ENCODE measurements at places on chromosomes 7 and 10.

- DNase-seq, result no peak
Measured at GRCh38 chr7:152336754-152337368, 98.9 kb downstream of the KMT2C start.

DNA sequence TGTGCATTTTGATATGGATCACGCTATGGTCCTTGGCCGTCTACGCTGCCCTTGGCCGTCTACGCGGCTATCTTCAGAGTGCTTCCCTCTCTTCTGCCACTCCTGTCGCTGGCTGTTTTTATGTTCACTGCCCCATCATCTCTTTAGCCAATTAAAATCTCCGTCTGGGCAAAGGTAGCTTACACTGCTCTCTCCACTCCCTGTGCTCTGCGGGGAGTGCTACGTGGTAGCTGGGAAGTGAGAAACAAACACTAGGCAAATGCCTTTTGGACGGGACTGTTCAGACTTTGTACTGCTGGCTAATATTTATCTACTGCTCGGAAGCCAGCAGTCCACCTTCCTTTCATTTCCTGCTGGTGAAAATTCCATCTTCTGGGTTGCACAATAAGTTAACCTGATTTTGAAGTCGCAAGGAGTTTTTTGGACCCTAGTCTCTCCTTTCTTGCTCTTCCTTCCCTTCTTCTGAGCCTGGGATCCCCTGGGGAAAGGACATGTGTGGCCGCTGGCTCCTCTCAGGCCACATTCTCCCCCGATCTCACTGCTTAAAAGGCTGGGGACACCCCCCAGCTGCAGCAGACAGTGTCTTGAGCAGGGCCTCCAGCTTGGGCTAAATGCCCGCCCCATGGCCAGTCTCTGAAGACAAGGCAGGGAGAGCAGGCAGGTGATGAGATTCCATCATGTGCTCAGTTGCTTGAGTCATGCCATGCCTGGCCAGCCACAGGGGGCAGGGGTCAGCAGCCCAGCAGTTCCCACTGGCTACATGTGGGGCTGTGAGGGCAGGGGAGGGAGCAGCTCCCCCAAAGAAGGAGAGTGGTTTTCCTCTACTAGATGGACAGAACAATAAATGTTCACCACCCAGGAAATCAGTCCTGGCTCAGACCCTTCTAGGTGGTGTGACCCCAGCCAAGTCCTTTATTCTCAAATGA is 25.5 kb upstream of the RBM33 start:
- no peak for DNase-seq

GRCh38 chr7:148963583-148964482 is 64.5 kb downstream of the PDIA4 start:
- no peak for DNase-seq

- no peak for DNase-seq
Measured at GRCh38 chr7:66110856-66111255, 3.8 kb upstream of the CRCP start.

DNA sequence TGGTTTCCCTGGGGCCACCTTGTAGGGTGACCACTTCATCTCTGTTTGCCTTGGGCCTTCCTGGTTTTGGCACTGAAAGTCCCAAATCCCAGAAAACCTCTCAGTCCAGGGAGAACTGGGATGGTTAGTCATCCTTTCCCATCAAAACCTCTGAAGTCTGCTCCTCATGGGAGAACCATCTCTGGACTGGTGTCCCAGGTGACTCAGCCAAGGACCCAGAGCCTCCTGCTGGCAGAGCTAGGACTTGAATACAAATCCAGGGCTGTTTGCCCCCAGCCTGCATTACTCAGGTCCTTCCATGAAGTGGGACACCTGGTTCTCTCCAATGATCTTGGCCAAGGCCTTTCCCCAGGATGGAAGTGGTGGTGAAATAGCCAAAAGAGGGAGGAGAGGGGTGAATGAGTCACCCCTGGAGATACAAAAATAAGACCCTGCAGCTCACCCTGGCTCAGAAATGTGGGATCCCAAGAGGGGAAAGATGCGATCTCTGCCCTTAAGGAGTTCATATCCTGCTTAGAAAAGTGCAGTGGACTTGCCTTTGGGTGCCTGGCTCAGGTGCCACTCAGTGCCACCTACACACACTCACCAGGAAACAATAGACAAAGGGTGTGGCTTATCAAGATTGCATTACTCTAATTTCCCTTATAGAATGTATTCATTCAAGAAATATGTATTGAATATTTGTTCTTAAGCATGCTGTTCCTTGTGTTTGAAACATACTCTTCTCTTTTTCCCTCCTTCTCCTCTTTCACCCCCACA is 22.0 kb downstream of the ADRA2A start:
- no peak for DNase-seq

Measured in right cardiac atrium (tissue), 5 donors.